Fibroblast of the aortic adventitia (primary cell): ENCODE measurements at places on chromosomes 2 and 18. TPM values are rescaled to one million over a fixed set of nuclear protein-coding genes. Genes with fewer than 3 reads are reported as not detected.

The NYAP2 gene
- total RNA-seq: not detected in 2 replicates

The C2orf66 gene
- 0.27 TPM in 1 of 2 replicates, not detected in the other for total RNA-seq

The C1GALT1C1L gene
- total RNA-seq: 0.16 and 0.36 TPM in 2 replicates

The CGREF1 gene
- total RNA-seq: 4.7 and 9.3 TPM in 2 replicates

The KIAA2012 gene
- total RNA-seq: not detected in 2 replicates

The INO80D gene
- 4.7 and 12.0 TPM in 2 replicates for total RNA-seq

The CHRND gene
- total RNA-seq: not detected in 2 replicates

The TFCP2L1 gene
- total RNA-seq: under 0.01 TPM in 1 of 2 replicates, not detected in the other

The GKN2 gene
- not detected in 2 replicates for total RNA-seq

The PCARE gene
- under 0.01 and 0.08 TPM in 2 replicates for total RNA-seq

The SLC8A1 gene
- 39.1 and 112 TPM in 2 replicates for total RNA-seq
